ENCODE measurements at places on chromosomes 7 and 10. TPM values are rescaled to one million over a fixed set of nuclear protein-coding genes. Genes with fewer than 3 reads are reported as not detected.

- peak; percentile 37 for DNase-seq
Observed at GRCh38 chr10:60549686-60550085, 160.0 kb upstream of the ANK3 start.

DNA sequence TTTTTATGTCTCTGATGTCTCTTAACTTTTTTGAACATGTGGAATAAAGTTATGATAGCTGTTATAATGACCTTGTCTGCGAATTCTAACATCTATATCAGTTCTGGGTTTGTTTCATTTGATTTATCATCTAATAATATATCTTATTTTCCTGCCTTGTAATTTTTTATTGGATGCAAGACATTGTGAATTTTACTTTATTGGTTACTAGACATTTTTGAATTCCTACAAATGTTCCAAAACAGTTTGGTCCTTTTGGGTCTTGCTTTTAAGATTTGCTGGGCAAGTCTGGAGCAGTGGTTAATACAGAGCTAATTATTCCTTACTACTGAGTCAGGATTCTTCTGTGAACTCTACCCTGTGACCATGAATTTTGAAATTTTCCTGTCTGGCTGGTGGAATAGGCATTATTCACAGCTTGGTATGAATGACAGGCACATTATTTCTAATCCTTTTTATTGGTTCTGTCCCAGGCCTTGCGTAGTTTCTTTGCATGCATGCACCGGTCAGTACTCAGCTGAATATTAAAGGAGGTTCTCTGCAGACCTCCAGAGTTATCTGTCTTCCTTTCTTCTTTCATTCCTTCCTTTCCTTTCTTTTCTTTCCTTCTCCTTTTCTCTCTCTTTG is 9.0 kb downstream of the CUTC start:
- no peak for DNase-seq

GRCh38 chr7:73555411-73555982 is 2.0 kb downstream of the BCL7B start:
- DNase-seq, result no peak

DNA sequence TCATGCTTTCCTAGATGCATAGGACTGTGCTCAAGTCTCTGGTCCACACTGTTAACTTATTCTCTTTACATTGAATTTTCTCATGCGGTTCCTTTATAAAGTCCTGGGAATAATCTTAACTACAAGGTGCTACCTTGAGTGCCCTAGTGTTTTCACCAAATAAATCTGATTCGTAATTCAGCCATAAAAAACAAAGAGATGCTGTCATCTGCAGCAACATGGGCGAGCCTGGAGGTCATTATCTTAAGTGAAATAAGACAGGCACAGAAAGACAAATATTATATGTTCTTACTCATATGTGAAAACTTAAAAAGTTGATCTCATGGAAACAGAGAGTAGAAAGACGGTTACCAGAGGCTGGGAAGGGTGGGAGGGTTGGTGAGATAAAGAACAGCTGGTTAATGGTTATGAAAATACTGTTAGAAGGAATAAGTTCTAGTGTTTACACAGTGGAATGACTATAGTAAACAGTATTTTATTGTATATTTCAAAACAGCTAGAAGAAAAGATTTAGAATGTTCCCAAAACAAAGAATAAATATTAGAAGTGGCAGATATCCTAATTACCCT is 38.3 kb downstream of the NT5C3A start:
- DNase-seq, result no peak

- no peak for DNase-seq
Observed at GRCh38 chr7:81583090-81583489, 186.8 kb downstream of the HGF start.

- DNase-seq, result peak; percentile 80
Observed at GRCh38 chr7:157555313-157555712, 218.5 kb downstream of the DNAJB6 start.

GRCh38 chr10:106959521-106959920 is 205.0 kb downstream of the SORCS1 start:
- DNase-seq, result no peak

- peak; percentile 78 for DNase-seq
Observed at GRCh38 chr7:19397911-19398310, 252.7 kb upstream of the FERD3L start.

DNA sequence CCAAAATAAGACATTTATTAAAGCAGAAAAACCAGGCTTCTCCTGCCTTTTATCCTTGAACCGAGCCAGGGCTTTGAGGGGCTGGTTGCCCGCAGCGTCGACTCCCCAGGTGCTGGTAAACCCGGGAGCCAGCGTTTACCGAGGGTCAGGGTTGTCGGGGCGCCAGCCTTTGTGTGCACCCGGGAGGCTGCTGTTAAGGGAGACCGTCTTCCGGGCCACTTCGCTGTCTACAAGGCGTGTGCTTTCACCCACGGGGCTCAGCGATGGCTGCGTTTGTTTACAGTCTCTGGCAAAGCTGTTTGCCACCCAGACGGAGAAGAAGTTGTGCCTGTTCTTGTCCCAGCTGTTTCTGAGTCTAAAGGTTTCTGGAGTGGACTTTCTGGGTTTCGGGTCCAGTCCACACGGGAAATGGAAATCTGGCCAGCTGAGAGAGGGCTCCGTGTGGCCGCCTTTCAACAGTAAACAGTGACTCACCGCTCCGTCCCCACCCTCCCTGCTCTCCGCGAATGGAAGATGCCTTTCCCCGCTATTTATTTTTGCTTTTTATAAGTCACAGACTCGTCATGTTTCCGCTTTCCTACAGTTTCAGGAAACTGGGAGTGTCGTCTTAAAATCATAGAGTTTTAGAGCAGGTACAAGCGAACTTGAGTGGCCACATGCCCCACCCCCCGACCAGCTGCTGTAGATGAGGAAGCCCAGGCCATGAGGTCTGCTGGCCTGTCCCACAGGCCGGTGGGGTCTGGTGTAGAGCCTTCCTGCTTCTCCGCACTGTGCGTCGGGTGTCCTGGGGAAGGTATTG is 2.2 kb downstream of the MAFK start:
- DNase-seq, result peak; percentile 98

- no peak for DNase-seq
Observed at GRCh38 chr7:90736968-90737939, 141.1 kb downstream of the CDK14 start.

DNA sequence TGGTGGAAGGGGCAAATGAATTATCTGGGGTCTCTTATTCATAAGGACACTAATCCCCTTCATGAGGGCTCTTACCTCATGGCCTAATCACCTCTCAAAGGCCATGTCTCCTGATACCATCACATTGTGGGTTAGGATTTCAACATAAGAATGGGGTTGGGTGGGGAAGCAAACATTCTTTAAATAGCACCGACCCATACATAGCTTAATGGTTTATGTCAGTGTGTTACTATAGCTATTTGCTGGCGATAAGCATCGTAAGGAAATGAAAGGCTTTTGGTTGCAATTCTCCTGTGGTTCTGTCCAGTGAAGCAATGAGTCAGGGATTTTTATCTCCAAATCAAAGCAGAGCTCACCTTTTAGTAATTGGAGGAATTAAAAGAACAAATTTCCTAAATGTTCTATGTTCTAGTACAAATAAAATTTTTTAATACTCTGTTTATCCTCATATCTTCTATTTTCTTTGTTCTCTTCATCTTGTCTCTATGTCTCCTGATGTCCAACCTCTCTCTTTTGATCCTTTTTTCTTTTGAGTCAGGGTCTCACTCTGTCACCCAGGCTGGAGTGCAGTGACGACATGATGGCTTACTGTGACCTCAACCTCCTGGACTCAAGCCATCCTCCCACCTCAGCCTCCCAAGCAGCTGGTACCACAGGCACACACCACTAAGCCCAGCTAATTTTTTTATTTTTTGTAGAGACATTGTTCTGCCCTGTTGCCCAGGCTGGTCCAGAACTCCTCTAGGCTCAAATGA is 57.0 kb upstream of the GLCCI1 start:
- DNase-seq, result peak; percentile 83

PLA2G12B gene
- not detected for total RNA-seq

PTEN gene
- 7.1 TPM for total RNA-seq

MSMB gene
- total RNA-seq, result not detected

FEZF1 gene
- not detected for total RNA-seq

GJD4 gene
- not detected for total RNA-seq

LAMB4 gene
- 0.30 TPM for total RNA-seq
